ENCODE measurements at places on chromosomes 6 and 20. TPM values are rescaled to one million over a fixed set of nuclear protein-coding genes. Genes with fewer than 3 reads are reported as not detected.
A peak's percentile ranks its signal among the peaks of the same experiment; 100 is the strongest.

- no peak for DNase-seq
Observed at GRCh38 chr6:12245763-12246718, 44.1 kb upstream of the EDN1 start.

- DNase-seq = peak; percentile 84
Observed at GRCh38 chr6:111597291-111598086, 8.2 kb downstream of the TRAF3IP2 start.

- DNase-seq = no peak
Observed at GRCh38 chr6:143248359-143248758, 187.7 kb downstream of the AIG1 start.

DNA sequence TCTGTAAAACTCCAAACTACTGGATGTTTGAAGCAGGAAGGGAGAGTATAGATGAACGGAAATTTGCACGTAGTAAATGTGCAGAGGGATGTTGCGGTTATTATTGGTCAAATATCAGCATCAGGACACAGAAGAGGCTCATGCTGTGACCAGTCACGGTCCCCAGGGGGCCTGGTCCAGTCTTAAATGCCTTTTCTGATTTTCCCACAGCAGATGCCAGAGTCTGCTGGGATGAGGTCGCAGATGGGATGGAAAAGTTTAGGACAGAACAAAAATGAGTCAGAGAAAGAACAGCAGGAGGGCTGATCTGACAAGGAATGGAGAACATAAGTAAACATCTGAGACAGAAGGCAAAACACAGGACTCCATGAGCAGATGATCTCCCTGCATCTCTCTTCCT lies 11.7 kb upstream of the SIRPG start:
- no peak for DNase-seq

DNA sequence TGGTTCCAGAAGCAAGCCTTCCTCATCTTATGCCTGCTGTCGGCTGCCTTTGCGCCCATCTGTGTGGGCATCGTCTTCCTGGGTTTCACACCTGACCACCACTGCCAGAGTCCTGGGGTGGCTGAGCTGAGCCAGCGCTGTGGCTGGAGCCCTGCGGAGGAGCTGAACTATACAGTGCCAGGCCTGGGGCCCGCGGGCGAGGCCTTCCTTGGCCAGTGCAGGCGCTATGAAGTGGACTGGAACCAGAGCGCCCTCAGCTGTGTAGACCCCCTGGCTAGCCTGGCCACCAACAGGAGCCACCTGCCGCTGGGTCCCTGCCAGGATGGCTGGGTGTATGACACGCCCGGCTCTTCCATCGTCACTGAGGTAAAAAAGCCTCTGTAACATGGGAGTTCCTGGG lies 366 bp downstream of the SLC22A1 start:
- DNase-seq = no peak

DNA sequence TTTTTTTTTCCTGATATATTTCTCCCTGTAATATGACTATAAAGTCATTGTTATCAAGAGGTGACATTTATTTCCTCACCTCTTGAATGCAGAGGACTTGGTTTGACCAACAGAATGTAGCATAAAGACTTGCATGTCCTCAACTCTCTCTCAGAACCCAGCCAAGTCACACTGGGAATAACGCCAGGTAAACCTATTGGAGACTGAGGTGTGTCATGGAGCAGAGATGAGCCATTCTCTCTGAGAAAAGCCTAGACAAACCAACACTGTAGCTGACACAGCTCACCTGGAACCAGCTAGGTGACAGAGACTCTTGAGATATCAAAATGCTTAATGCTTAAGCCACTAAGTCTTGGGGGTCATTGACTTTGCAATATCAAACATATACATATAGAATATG lies 533.6 kb downstream of the HAO1 start:
- DNase-seq = no peak

GRCh38 chr6:23559587-23560343 lies 566.2 kb upstream of the NRSN1 start:
- DNase-seq = peak; percentile 48

DNA sequence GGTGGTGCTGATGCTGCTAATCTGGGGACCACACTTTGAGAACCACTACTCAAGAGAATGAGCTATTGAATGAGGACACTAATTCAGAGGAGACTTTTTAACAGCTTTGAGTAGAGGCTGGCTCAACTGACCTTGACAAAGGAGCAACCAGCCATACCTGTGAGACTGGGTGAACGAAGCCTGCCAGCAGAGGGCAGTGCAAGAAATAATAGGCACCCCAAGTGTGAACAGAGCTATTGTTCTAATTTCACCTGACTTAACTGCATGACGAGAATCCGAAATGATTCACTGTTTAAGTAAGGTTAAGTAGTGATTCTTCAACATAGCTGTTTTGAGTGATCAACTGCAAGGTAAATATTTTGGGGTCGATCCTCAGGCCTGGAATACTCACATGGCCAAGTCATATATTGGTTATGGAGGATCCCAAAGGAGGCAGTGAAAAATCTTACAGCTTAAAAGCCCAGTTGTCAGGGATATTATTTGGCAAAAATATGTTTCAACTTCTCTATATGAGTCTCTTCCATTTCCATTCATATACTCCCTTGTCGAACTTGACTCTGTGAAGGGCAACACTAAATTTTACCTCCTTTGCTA lies 550.5 kb upstream of the MARCKS start:
- peak; percentile 94 for DNase-seq

DNA sequence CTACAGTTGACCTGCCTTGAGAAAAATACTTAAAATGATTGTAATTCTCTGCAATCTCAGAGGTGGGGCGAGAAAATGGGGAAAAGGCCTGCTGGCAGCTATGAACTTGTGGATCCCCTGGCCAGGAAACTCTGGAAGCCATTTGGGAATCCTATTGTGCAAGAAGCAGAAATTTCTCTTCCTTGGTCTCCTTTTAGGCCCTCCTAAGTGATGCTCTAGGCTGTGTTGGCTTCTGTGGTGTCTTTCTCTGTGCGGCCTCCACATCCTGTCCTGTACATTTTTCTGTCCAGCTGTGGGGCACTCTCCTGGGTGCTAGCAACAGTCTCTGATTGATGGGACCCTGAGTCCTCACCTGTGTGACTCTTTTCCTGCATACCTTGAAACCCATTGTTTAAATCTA lies 290.9 kb downstream of the FARS2 start:
- DNase-seq = no peak

GRCh38 chr6:147384737-147385710 lies 123.5 kb upstream of the SAMD5 start:
- no peak for DNase-seq

GRCh38 chr20:62201173-62202082 lies 18.6 kb downstream of the MTG2 start:
- peak; percentile 11 for DNase-seq

- DNase-seq = no peak
Observed at GRCh38 chr6:26103141-26103769, 16.0 kb downstream of the HFE start.

DNA sequence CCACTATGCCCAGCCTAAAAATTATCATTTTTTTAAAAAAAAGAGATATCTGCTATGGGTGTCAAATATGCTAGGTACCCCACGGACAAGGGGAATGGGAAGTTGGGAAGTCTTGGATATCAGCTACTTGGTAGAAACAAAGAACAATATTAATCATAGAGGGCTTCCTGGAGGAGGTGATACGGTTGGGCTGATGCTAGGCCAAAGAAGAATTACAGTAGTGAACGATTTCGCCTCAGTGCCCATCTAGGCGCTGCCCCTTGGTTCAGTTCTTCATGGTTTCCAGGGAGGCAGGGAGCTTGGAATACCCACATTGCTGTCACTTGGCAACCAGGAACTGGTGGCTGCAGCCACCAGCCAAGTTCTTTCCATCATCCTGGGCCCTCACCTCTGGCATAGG lies 5.5 kb upstream of the PSMF1 start:
- DNase-seq = no peak

GRCh38 chr6:86152546-86152945 lies 509.9 kb upstream of the SYNCRIP start:
- DNase-seq = no peak

DNA sequence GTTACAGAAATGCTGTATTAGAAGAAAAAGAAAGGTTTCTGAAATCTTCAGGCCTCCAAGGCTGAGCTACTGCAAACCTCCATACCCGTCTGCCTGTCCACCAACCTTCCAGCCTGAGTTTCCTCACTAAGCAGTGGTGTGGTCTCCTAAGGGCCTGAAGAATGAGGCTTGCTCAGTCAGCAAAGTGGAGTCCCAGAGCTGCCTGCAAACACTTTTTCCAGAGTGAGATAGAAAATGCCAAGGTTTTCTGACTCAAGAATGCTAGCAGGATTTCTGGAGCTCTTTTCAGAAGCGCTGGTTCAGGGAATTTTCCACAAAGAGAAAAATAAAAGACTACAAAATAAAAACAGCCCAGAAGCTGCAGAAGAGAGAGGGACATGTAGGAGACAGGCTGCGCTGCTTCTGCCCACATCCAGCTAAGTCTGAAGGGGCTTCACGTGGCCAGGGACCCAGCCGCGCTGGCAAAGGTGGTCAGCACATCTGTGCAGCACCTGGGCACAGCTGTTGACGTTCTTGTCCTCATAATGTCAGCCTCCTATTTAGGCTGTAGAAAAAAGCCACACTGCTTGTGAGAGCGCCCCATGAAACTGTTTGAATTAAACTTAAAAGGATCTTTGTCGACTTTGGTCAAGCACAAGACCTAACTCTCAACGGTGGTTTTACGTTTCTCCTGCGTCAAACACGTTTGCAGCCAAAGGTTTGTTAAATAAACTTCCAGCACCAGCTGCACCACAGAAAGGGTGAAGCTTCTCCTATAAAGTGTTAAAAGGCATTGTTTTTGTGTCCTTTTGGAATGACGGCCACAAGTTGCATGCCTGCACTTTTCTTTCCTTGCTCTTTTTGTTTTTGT lies 209.0 kb downstream of the THBS2 start:
- DNase-seq = no peak

DNA sequence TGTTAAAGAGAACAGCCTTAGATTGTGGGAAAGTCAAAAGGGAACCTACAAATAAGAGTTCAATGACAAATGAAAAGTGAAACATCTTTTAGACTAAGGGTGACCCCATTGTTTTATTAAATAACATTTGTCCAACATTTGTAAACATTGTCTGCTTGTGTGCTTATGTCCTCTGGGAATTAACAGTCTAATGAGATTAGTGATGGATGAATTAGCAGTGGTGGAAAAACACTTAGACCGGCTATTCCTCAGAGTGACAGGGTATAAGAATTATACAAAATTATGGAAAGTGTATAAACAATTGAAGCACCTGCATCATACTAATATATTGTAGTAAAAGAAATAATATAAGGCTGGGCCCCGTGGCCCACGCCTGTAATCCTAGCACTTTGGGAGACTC lies 29.3 kb upstream of the HFE start:
- DNase-seq = no peak

DNA sequence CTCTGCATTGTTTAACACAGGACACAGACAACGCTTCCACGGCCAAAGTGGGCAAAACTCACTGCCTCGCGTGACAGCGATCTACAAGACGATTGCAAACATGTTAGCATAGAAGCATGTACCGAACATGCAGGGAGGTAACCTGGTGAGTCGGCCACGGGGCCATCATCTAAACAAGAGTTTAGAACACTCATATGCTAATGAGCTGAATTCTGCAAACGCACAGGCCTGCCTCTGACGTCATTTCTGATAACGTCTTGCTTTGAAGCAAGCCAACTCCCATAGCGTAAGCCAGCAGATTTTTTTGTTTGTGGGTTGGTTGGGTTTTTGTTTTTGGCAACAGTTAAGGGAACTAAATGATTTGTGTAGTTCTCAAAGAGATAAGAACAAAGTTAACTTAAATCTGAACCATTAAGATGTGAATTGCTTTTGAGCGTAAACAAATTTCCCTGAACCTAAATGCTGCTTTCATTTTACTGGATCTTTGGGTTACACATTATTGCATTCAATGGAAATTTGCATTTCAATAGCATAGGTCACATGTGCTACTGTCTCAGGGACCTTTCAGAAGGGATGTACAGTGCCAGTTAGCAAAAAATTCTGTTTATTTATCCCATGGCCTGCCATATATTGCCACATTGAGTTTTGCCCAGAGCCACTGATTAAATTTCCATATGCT lies 184.5 kb upstream of the PDE10A start:
- DNase-seq = no peak

DNA sequence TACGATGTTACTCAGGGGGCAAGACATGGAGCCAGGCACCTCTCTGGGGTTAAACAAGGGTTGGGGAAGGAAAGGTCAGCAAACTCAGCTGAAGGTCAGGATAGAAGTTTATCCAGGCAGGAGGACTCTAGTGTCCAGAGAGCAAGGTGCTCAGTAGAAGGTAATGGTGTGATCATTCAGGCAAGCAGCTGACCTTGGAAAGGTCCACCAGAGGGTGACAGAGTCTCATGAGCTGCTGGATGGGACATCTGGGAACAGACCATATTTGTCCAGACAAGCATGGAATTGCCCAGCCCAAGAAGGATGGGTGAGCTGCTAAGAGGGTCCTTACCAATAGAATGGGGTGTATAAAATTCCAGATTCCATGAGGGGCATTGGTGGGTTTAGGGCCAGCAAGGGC lies 89.5 kb downstream of the MAP3K7 start:
- no peak for DNase-seq

GRCh38 chr6:162343198-162343935 lies 384.2 kb downstream of the PRKN start:
- no peak for DNase-seq

GRCh38 chr6:92989656-92990055 lies 429.7 kb downstream of the EPHA7 start:
- DNase-seq = no peak

DNA sequence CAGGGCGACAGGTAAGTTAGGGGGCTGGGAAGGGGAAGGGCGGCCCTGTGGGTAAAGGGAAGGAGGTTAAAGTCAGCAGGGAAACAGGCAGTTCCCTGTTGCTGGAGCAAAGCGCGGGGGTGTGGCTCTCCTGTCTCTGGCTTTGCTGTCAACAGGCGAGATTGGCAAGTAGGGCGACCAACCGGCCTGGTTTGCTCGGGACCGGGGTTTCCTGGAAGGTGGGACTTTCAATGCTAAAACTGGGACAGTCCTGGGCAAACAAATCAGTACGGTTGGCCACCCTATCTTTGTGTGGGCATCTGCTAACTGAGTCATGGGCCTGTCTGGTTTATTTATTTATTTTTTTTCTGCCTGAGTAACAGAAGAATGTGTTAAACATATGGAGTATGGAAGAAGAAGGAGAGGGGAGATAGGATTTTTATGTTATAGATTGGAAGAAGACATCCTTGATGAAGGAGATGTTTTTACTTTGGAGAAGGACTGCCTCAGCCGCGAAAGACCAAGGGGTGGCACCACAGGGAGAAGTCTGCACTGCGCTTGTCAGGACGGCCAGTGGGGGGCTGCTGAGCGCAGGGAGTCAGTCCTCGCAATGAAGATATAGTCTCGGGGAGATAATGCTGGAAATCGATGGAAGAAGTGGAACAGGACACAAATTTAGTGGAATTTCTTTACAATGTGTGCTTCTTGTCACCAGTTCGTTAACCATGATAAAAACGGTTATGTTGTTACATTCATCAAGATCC lies 43.4 kb upstream of the ESR1 start:
- peak; percentile 91 for DNase-seq

GRCh38 chr6:120493505-120493904 lies 840.8 kb downstream of the TBC1D32 start:
- DNase-seq = no peak

The ULBP3 gene
- 1.9 TPM for total RNA-seq

The SLC22A16 gene
- total RNA-seq = 0.46 TPM

The BHLHE23 gene
- total RNA-seq = not detected

The MAS1 gene
- total RNA-seq = not detected

The PDE10A gene
- 18.0 TPM for total RNA-seq

The PI3 gene
- 294 TPM for total RNA-seq

The TRIM39 gene
- 16.2 TPM for total RNA-seq

The MEI4 gene
- not detected for total RNA-seq

All from mucosa of descending colon (tissue), 3 donors.